ENCODE measurements at places on chromosomes 1 and 21.

DNA sequence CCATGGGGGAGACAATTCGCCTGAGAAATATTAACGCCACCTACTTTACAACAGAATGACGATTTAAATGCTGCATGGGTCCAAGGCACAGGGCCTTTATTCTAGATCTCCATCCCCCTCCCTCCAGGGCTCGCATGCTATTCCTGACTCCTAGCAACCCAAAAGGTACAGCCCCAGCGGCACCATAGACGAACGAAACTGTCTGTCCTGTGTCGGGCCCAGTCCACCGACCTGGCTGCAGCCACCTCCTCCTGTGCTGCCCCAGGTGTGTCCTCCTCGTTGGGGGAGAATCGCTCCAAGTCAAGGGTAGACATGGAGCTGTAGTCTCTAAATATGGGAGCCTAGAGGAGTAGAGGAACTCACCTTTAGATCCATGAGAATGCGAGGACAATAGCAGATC, 196.5 kb downstream of the TOMM20 start:
- DNase-seq: no peak

DNA sequence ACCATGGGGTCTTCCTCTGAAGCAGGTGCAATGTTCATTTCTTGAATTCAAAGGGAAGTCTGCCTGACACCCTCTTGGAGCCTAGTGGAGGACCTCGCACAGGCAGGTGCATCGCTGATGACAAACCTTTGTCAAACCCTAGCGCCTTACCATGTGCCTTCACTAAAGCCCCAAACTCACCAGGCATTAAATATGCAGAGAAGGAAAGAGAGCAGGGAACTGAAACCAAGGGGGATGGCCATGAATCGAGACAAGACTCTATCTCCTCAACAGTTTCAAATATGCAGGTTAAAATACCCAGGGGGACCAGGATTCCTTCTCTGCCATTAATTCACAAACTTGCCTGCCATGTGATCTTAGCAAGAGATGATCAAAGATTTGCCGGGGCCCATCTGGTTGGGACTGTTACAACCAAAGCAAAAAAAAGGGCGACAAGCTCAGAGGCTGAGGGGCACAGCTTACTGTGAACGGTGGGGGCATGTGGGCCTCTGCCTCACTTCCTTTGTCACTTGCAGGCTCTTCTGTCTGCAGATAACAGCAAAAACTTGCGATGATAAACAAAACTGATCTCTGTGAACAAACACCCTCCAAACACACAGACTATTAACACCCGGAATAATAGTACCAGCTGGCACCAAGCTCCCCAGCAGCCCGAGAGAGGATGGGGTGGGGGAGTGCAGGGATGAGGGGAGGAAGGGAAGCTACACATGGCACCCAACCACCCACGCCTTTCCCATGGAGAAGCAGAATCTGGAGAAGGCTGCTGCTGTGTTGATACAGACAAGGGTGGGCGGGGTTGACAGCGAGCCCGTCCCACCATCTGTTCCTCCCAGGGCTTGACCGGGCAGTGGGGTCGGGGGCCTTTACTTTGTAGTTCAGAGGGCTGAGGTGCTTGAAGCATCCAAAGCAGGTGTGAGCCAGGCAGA, 33.9 kb downstream of the TMEM63A start:
- DNase-seq: no peak

DNA sequence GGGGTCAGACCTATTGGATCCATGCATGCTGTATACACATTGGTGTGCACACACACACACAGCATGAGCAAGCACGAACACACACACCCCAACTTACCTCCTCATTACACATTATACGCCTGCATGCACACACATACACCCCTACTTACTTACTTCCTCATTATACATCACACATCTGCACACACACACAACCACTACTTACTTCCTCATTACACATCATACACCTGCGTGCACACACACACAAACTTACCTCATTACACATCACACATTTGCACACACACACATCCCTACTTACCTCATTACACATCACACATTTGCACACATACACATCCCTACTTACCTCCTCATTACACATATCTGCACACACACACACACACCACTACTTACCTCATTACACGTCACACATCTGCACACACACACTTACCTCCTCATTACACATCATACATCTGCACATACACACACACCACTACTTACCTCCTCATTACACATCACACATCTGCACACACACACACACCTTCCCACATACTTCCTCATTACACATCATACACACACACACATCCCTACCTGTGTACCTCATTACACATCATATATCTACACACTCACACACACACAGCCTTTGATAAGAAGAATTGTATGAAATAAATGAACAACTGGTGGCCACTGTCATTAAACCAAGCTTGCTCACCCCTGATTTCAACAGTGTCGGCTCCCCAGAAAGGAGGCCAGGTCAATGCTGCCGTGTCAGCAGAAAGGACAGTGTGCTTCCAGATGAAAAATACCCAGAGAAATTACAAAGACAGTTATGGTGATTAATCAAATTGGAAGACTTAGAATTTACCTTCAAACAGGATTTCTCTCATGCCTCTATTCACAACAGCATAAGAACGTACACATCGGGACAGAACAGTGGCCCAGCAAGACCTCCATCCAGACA, 117.8 kb downstream of the SETD4 start:
- DNase-seq: no peak

DNA sequence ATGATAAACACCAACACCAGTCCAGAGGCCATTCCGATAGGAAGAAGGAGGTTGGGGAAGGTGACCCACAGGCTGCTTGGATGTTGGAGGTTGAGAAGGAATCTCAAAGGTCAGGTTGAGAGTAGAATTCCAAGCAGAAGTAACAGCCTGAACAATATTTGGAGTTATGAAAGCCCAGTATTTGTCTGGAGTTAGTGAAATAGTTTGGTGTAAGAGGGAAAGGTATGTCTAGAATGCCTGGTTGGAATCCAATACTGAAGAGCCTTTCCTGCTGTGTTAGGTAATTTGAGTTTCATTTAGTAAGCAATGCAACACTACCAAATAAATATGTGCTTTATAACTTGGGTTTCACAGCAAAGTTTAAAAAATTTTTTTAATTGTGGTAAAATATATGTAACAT, 70.5 kb upstream of the MCOLN3 start:
- DNase-seq: no peak

DNA sequence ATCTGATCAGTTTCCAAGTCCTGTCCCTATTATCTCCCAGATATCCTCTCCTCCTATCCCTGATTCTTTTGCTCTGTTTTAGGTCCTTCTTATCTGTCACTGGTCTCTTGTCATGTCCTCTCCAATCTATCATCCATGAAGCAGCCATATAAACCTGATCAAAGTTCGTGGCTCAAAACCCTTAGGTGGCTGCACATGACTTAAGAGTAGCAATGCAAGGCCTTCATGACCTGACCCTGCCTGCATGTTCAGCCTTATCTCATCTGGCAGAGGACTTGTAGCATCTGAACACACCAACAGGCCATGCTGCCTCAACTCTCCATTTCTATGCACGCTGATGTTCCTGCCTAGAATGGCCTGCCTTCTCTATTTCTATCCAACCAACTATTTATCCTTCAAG, 65.2 kb downstream of the NOS1AP start:
- DNase-seq: no peak

DNA sequence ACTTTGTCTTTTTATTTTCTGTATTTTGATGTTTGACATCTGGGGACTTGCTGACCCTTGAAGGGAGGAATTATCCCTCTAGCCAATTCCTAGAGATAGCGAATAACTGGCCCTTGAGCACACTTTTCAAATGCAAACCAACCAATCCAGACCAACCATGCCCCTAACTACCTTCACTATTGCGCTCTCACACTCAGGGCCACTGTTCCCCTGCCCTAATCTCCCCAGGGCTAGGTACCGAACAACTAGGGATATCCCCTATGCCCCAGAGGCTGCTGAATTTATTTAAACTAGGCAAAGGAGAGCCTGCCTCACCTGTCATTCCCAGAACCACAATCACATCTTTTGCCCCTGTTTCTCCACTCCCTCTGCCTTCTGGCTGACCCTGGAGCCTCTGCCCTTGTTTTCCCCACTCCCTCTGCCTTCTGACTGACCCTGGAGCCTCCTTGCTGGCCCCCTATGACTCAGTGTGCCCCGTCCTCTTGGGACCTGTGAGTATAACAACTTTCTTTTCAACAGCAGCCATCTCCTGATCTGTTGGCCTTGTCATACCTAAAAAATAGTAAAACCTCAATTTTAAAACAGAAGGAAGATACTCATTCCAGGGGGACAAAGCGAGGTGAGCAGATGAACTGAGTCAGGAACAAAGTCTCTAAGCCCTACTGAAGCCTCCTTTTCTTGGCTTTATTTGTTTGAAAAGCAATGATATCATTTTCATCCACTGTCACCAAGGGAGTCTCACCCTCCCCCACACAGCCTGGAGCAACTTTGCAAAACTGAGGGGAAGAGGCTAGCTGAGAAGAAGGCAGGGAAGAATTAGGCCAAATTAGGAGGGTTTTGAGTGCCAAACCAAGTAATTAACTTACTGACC, 115.5 kb downstream of the NMNAT2 start:
- DNase-seq: no peak

DNA sequence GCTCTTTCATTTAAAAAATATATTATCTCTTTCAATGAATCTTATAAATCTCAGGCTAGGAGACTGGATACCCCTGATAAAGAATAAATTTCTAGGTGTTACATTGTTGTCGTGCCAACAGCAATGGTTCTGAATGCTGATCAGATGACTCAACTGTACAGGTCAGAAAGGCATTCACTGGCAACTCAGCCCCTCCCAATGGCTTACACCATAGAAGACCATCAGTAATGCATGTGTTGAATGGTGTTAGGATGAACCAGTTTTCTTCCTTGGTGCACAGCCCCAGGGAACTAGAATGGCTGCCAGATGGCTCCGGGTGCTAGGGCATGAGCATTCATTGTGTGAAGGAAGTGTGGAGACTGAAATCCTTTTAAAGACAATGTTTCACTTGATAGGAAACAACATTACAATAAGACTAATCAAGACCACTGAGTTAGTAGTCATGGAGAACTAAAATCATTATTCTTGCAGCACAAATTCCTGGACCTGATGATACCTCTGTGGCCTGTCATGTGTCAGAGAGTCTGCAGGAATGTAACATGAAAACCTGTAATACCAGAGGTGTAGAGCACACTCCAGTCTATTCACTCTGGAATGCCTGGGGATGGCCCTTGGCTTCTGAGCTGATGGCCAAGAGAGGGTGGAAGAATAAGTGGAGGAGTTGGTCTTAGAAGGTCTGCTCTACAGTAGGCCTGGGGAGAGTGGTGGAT, 187.7 kb upstream of the LMO4 start:
- DNase-seq: no peak

- DNase-seq: no peak
Observed at GRCh38 chr1:230957580-230957989, 21.1 kb downstream of the TTC13 start.

- DNase-seq: no peak
Observed at GRCh38 chr1:184941735-184942134, 32.6 kb downstream of the NIBAN1 start.

DNA sequence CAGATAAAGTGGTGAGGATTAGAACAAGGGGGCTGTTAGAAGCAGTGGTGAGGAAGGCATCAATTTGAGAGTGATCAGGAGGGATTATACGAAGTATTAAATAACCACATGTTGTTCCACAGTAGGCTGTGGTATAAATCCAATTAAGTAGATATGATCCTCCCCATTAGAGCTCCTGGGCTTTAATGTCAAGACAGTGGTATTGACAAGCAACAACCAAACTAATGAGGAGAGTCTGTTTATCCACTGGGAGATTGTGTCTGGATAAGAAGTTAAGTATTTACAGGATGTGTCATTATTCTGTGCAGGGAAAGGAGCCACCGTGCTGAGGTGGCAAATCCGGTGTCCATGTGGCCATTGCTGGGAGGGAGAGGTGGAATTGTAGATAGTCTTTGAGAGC, 5.8 kb downstream of the ACTN2 start:
- no peak for DNase-seq

- no peak for DNase-seq
Observed at GRCh38 chr21:44086636-44087425, 20.4 kb upstream of the PWP2 start.

- no peak for DNase-seq
Observed at GRCh38 chr21:19490481-19490880, 1086.9 kb upstream of the TMPRSS15 start.

GRCh38 chr21:29738730-29739129, 201.1 kb downstream of the GRIK1 start:
- no peak for DNase-seq

DNA sequence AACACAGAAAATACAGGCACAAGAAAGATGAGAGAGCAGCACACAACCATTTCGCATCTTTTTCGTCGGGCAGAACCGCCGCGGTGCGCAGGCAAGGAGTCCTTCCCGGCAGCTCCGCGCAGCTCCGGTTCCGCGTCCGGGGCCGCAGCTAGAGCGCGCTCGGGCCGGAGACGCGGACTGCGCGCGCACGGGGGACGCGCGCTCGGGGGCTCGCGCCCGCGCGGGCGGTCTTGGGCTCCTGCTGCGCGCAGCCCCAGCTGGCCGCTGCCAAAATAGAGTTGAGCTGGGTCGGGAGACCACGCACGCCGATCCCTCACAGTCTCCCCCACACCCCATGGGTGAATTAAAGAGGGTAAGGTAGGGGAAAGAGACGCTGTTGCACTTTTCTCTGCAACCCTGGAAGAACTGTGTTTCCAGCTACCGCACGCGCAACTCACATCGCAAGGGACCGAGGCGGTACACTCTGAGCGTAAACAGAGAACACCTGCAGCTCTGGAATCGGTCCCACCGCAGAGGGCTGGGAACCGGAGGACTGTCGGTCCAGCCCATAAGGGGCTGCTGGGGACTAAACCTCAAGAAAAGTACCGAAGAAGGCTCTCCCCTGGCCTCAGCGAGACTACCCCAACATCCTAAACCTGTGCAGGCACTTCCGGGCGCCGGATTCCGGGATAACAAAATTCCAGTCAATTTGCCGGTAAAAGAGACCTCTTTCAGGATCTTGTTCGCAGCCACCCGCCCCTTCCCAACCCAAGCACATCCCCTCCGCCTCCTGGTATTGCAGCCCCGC, 1.7 kb downstream of the NR5A2 start:
- DNase-seq: peak; percentile 82

- DNase-seq: no peak
Observed at GRCh38 chr1:91243171-91243570, 161.5 kb downstream of the HFM1 start.

DNA sequence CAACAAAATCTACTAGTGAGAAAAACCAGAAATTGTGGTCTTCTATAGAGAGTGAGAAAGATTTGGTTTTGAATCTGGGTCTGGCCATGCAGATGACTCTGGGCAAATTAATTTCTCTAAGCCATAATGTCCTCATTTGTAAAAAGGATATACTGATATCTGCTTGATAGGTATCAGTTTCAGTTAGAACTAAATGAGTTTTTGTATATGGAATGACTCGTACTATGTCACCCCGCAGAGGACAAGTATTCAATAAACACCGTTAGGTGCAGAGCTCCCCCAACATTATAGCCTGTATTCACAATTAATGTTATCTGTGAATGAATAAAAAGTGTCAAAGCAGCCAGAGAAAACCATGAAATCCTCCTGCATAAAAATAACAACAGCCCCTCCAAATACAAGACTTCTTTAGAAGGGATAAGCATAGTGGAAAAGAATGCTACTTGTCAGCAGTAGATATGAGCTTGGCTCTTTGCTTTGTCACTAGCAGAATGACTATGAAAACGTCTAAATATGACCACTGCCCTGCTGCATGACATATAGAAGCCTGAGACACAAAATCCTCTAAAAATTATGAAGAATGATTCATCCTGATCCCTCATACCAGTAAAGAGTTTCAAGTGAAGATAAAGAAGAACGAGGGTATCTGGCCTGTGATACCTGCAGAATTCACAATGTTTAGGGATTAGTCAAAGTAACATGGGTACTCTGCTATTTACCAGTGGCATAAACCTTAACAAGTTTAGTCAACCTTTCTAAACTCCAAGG, 17.8 kb downstream of the SCAF4 start:
- DNase-seq: no peak

- no peak for DNase-seq
Observed at GRCh38 chr1:5751833-5752745, 240.1 kb downstream of the NPHP4 start.

All from hepatocyte (in vitro differentiated cells).